ENCODE measurements at places on chromosomes 12 and 14.

DNA sequence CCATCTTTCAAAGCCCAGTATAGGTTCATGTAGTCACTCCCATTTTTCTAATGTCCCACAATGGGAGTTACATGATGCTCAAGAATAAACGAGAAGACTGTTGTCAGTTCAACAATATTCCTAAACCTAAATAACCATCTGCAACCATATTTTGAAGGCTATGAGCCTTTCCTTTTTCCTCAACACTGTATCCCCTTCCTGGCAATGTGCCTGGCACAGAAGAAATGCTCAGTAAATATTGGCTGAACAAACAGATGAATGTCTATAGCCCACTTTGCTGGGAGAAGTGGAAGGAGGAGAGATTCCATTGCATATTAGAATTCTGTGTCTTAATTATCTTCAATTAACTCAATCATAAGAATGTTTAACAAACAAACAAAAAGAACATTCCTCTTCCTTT is 6.1 kb downstream of the ARMH4 start:
- no peak for DNase-seq

DNA sequence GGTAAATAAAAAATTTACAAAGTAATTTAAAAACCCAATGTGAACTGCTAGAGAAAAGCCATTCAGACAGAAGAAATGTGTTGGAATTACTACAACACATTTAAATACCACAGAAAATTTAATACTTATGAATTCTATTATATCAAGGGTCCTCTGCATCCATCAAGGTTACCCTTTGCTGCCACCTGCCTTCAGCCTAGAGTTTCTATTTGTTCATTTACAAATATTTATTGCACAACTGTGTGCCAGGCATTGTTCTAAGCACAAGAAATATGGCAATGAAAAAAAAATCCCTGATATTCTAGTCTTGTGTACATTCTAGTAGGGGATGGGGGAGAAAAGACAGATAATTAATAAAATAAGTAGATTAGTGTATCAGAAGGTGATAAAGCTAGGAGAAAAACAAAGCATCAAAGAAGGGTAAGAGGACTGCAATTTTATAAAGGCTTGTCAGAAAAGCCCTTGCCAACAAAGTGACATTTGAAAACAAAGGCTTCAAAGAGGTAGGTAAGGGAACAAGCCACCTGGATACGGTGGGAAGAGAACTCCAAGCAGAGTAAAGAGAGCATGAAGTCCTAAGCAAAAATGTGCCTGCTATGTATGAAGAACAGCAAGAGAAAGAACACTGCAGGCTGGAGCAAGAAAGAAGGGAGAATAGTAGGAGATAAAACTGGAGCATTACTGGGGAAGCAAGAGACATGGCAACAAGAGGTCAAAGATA is 59.1 kb upstream of the SLC6A13 start:
- DNase-seq = no peak

GRCh38 chr12:75481013-75481705 is 604 bp downstream of the GLIPR1 start:
- no peak for DNase-seq

DNA sequence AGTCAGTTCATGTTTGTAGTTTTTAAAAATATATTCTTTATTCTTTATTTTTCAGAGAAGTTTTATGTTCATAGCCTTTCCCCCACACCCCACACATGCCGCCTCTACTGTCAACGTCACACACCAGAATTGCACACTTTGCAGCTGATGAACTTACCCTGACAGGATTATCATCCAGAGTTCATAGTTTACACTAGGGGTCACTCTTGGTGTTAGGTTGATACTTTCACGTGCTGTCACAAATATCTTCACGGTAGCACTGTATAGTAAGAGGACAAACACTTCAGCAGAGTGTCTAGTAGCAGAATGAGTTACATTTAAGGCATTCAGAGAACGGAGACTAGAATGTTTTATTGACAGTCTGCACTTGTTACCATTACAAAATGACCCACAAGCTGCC is 5.1 kb downstream of the DPPA3 start:
- no peak for DNase-seq

GRCh38 chr14:86847140-86847539 is 1145.8 kb downstream of the GALC start:
- DNase-seq = no peak

Measured in femur (tissue), 1 donor.